ENCODE measurements at places on chromosomes 13 and 19.

- no peak for DNase-seq
Observed at GRCh38 chr19:50808856-50809255, 14.7 kb downstream of the KLK1 start.

- DNase-seq: no peak
Observed at GRCh38 chr19:43934055-43934984, 762 bp downstream of the ZNF45 start.

GRCh38 chr19:36059180-36059910 lies 4.6 kb downstream of the WDR62 start:
- no peak for DNase-seq

GRCh38 chr19:29326849-29327840 lies 114.2 kb upstream of the UQCRFS1 start:
- DNase-seq: no peak

DNA sequence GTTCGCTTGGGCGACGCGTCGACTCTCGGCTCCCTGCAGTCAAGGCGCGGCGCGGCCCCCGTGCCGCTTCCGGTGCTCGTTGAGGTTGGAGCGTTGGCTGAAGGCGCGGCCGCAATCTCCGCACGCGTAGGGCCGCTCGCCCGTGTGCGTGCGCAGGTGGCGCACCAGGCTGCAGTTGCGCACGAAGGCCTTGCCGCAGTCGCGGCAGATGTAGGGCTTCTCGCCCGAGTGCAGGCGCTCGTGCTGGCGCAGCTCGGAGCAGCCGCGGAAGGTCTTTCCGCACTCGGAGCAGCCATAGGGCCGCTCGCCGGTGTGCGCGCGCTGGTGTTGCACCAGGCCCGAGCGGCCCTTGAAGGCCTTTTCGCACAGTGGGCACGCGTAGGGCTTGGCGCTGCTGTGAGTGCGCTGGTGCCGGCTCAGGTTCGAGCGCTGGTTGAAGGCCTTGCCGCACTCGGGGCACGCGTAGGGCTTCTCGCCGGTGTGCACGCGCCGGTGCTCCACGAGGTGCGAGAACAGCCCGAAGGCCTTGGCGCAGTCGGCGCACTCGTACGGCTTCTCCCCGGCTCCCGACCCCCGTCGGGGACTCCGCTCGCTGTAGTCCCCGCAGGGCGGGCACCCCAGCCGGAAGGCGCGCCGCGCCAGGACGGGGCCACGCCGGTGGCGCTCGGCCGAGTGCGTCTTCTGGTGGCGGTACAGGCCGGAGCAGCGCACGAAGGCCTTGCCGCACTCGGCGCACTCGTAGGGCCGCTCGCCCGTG lies 5.3 kb upstream of the ZNF497 start:
- DNase-seq: no peak

DNA sequence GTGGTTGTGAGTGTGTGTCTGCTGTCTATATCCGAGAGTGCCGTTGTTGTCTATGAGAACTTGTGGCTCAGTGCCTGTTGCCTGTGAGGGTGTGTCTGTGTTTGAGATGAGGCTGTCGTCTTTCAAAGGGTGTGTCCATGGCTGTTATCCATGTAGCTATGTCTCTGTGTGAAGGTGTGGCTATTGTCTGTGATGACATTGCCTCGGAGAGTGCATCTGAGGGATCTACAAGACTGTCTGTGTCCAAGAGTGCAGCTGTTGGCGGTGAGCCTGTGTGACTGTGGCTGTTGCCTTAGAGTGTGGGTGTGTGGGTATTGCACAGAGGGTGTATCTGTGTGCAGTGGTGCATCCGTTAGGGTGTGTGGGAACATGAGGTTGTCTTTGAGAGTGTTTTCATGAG lies 4.9 kb downstream of the NUMBL start:
- DNase-seq: no peak

DNA sequence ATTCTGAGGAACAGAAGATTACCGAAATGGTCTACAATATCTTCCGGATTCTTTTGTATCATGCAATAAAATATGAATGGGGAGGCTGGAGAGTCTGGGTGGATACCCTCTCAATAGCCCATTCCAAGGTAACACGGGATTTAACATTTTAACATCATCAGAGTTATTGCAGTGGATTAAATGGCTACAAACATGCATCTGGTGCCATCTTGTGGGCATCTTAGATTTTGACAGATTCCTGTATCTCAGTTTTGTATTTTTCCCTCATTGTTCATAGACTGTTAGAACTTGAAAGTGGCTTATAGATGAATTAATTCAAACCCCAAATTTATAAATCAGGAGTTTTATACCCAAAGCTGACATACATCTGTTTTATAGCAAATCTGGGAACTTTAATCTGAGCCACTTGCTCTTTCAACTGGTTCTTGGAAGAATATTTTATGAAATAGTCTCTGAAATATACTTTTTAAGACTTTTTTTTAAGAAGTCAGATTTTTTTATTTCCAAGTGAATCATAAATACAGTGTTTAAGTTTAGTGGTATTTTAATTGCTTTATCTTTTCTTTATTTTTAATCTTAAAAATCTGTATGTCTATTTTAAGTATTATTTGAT lies 215.2 kb downstream of the NBEA start:
- peak; percentile 70 for DNase-seq

GRCh38 chr19:9914001-9914314 lies 22.4 kb downstream of the OLFM2 start:
- DNase-seq: no peak

DNA sequence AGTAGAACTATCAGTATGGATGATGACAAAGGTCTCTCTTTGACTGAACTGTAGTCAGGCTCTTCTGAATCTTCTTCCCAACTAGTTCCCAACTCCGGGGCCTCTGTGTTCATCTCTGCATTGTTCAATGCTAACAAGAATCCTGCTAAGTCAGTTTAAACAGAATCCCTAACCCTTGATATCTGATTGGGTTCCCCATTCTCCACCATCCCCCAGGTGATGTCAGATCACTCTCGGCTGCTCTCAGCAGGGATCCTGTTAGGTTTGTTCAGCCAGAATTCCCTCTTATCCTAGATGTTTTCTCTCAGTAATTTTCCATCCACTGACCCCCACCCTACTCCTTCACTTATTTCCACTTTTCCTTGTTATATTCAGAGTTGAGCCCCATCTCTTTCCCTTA lies 223.6 kb downstream of the RGCC start:
- no peak for DNase-seq

GRCh38 chr13:83677985-83678384 lies 204.3 kb downstream of the SLITRK1 start:
- DNase-seq: no peak

GRCh38 chr13:31846961-31847752 lies 107.8 kb downstream of the RXFP2 start:
- no peak for DNase-seq

GRCh38 chr13:79660361-79660760 lies 179.4 kb downstream of the NDFIP2 start:
- DNase-seq: no peak

- DNase-seq: peak; percentile 29
Observed at GRCh38 chr13:20960663-20961309, 58.2 kb upstream of the XPO4 start.

- DNase-seq: no peak
Observed at GRCh38 chr13:80577926-80578670, 237.2 kb upstream of the SPRY2 start.

DNA sequence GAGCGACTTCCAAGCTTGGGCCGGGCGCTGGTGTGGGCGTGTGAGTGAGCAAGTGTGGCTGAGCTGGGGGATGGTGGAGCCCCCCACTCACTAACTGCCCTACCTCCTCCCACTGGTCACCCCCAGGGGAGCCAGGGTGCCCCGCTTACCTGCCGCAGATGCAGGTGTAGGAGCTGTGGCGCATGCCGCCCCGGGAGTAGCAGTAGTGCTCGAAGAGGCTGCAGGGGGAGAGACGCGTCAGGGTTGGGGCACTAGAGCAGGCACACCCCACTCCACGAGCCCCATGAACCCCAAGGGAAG lies 39.9 kb downstream of the CEBPG start:
- DNase-seq: no peak

DNA sequence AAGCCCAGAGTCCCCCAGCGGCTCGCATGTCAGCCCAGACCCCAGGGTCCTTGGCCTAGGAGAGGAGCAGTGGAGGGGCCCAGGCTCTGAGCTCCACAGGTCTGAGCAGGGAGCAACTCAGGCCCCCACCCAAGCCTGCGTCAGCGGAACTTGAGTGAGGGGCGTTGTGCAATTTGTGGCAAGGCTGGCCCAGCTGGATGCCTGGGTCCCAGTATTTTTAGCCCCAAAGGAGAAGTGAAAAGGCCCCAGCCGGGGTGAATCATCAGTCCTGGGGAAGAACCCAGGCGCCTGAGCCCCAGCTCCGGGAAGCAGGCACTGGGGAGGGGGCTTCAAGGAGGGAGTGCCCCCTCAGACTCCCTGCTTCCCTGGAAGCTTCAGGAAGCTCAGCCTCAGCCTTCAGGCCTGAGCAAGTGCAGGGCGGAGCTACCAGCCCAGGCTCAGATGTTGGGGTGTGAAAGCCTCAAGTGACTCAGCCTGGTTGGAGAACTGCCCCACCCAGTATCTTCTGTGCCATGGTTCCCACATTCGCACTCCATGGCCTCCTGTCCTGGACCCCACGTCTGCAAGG lies 7.2 kb downstream of the MED29 start:
- DNase-seq: no peak

DNA sequence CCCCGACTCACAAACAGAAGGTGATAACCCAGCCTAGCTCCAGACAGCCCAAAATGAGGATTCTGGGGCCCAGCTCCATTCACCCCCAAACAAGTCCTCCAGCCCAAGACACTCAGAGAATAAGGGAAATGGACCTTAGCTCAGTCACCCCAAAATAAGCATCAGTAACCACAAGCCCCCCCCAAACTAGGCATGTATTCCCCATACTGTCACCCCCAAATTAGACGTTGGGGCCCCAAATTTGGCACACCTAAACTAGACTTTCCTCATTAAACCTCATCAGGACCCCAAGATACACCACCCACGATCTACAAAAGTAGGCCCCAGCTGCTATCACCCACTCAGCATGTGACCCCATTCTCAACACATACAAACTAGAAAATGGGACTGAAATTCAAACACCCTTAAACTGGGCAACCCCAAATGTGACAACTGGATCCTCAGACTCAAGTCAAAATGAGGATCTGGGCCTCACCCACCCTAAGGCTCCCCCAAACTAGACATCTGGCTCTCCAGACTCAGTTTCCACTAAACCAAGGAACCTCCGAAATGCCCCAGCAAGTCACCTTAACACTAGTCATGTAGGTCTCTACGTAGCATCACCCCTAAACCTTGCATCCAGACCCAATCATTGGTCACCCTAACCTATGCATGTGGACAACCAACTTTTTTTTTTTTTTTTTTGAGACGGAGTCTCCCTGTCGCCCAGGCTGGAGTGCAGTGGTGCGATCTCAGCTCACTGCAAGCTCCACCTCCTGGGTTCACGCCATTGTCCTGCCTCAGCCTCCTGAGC lies 13.4 kb upstream of the ERFL start:
- no peak for DNase-seq

DNA sequence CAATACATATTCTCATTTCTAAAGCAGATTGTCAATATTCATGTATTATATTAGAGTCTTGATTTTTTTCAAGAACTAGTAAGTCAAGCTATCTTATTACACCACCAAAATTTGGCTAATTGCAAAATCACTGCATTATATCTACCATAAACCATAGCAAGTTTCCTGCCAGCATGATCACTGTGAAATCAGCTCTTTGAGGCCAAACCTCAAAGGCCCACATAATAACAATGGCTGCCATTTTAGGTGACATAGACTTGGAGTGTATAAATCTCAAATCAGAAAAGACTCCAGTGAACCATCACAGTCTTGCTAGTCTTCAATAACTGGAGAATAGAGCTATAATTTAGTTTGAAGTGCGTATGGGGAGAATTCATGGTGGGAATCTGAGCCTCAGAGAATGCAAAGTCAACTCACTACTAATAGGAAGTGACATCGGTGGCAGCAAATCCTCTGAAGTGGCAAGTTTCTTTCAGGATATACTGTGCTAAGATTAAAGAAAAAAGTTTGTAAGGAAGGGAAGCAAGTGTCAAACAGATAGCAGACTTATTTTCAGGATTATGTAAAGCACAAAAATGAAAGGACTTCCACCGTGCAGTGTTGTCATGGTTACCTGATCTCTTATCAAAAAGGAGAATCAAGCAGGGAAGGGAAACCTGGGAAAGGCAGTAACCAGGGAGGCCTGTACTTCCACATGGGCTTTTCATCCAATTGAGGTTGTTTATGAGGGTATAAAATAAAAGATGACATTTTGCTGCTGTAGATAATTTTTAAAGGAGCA lies 117.4 kb upstream of the FNDC3A start:
- no peak for DNase-seq

DNA sequence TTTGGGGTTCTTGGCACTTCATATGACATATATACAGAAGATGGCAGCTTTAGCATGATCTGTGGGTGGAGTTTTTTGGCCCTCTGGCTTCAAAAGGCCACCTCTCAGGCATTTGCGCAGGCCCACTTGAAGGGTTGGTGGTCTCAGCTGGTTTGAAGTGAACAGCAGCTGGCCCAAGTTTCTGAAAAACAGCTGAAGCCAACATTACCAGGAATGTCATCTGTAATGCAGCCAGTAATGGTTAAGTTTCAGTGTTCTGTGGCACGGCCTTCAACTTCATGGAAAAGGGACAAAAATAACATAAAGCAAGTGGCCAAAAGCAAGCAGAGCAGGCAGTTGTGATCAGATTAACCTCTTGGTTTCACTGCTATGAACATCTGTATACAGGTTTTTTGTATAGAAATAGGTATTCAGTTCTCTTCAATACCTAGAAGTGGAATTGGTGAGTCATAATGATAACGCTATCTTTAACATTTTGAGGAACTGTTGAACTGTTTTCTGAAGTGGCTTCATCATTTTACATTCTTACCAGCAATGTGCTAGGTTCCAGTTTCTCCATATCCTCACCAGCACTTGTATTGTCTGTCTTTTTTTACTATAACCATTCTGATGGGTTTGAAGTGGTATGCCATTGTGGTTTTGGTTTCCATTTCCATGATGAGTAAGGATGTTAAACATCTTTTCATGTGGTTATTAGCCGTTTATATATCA lies 245.4 kb downstream of the SHISA2 start:
- no peak for DNase-seq

DNA sequence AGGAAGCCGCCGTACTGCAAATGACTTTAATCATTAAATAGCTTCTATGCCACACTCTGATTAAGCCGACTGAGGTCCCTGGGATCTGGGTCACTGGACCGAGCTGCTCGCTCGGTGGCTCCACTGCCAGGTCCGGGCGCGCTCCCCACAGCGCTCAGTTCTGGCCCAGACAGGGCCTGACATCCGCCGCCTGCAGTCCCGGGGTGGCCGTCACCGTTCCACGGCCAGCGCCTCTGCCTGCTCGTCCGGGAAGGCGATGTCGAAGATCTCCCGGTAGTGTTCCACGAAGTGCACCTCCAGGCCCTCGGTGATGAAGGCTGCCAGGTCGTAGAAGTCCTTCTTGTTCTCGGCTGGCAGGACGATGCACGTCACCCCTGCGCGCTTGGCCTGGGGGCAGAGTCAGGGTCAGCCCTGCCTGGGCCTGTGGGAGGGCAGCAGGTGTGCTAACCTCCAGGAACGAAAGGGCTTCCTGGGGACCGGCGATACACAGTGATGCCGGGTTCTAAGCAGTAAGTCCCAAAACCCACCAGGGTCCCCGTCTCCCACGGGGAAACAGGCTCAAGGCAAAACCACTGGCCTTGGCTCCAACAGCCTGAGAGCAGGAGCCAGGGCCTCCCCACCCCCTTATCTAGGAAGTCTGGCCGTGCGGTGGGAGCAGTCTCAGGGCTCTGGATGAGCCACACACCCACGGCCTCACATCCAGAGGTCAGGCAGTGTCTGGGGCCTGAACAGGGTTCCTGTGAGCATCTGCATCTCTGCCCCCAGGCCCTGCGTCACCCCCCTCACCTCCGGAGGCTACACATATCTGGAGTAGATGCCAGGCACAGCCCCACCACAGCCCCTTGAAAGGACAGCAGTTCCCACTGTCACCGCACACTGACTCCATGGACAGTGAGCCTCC lies 2.0 kb downstream of the RPL36 start:
- no peak for DNase-seq

GRCh38 chr19:5154129-5154798 lies 185.4 kb downstream of the KDM4B start:
- DNase-seq: no peak
